ENCODE measurements at places on chromosomes 2 and 18.

DNA sequence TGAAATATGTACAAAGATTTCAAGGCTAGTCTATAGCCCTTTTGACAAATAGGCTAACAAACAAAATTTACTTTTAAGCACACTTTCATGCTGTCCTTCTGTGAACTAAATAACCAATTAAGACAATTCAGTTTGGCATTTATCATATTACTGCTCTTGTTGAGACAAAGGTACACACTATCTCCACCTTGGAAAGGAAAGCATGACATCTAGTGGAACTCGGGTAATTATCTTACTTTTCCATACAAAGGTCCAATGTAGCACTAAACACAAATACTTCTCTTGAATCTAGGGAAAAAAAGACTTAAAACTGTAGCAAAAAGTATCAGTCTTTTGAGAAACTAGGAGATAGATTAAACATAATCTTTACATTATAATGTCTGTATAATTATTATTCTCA lies 125.0 kb upstream of the CD226 start:
- peak; percentile 41 for DNase-seq

DNA sequence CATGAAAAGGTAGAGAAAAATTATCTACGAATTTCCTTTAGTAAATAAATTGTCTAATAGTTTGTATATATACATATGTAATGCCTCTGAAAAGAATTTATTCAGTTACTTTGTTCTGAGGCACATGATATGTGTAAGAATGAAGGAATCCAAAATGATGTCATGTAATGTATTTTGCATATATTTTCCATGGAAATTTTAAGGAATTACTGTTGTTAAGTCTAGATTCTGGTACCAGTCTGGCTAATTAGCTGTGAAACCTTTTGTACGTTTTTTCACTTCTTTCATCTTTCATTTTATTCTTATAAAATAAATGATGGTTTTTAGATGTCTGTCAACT lies 12.3 kb downstream of the YIPF4 start:
- peak; percentile 24 for DNase-seq

GRCh38 chr2:206160125-206160806 lies 571 bp downstream of the EEF1B2 start:
- DNase-seq: peak; percentile 55

DNA sequence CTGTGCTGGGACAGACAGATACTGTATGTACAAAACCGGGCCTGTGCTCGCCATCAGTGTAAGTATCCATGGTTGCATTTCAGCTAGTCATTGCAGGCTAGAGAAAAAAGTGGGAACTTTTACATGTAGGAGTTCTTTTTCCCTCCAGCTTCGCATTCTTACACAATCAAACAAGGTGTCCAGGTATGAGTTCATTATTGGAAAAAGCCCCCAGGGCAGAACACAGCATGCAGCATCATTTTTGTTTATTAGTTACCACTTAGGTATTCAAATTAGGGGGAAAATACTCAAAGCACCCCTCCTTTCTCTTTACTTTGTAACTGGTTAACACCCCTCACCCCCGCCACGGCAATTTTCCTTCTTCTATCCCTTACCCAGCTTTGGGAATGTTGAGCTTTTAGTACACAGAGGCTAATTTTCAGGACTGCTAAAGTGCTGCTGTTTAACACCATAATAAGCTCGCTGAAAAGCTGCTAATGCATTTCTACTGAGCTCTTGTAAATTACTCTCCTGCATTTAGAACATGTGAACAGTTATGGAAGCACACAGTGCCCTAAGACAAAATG lies 13.6 kb downstream of the UPP2 start:
- no peak for DNase-seq

- no peak for DNase-seq
These were observed 314.6 kb downstream of the LNPK start for GRCh38 chr2:175687465-175687864.

- DNase-seq: no peak
These were observed 98.9 kb downstream of the SPHKAP start for GRCh38 chr2:228082571-228082970.

DNA sequence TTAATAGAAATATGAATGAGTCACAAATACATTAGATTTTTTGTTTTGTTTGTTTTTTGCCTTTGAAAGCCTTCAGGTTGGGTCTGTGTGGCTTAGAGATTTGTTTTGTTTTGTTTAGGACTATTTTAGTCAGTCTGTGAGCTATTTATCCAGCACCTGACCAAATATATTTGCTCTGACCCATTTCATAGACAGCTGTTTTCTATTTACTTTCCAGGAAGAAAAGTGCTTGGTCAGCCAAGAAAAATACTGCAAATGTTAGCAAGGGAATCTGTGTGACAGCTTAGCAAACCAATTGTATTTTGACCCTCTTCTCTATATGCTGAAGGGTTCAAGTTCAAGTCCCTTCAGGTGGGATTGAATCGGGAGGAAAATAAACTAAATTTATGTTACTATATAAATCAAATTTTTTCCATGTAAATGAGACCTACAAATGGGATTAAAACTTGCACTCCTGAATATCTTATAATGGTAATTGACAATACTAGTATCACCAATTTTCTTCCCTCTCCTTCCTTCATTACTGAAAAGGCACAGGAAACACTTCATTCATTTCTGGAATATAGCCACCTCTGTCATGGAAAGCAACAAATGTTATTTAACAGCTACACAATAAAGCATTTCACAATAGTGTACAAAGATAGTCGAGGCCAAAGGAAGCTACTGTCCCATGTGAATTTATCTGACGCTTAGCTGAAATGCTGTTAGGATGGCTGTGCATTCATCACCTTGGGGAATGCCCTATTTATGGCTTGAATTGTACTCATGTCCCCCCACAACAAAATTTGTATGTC lies 23.1 kb upstream of the KLF7 start:
- peak; percentile 72 for DNase-seq

DNA sequence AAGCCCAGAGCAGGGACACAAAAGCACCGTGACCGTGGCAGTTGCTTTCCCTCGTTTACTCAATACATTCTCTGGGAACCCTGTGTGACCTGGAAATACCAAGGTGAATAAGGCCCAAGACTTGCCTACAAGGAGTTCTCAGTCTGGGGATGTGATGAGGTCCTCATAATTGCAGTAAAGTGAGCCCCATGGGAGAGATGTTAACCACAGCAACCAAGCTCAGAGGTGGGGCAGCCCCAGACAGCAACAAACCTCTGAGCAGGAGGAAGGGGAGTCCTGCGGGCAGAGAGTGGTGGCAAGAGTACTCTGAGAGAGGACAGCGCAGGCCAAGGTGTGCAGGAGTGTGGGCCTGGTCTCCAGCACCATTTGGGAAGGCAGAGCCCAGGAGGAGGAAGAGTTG lies 91.6 kb downstream of the TTC32 start:
- DNase-seq: no peak

Data from iris pigment epithelial cell (primary cell).